Epithelial cell of alveolus of lung (primary cell): ENCODE measurements at places on chromosomes 3 and 15. TPM values are rescaled to one million over a fixed set of nuclear protein-coding genes. Genes with fewer than 3 reads are reported as not detected.

Gene EPHA3
- 0.40 and 0.78 TPM in 2 replicates for total RNA-seq

Gene ARNT2
- total RNA-seq = 4.8 and 5.3 TPM in 2 replicates

Gene PIK3CA
- 12.8 and 13.1 TPM in 2 replicates for total RNA-seq

Gene CYP8B1
- not detected in 2 replicates for total RNA-seq

Gene CMTM7
- 15.0 TPM in 2 replicates for total RNA-seq

Gene SAXO2
- 0.39 TPM in 1 of 2 replicates, not detected in the other for total RNA-seq

Gene HCN4
- not detected in 2 replicates for total RNA-seq

Gene SPTBN5
- total RNA-seq = under 0.01 and 0.24 TPM in 2 replicates

Gene BRPF1
- total RNA-seq = 10.5 and 11.5 TPM in 2 replicates

Gene BTD
- 15.3 and 20.0 TPM in 2 replicates for total RNA-seq

Gene WDR72
- not detected in 2 replicates for total RNA-seq
